Cardiac muscle cell (in vitro differentiated cells and primary cell): ENCODE measurements at places on chromosomes 2 and 18.
A peak's percentile ranks its signal among the peaks of the same experiment; 100 is the strongest.

DNA sequence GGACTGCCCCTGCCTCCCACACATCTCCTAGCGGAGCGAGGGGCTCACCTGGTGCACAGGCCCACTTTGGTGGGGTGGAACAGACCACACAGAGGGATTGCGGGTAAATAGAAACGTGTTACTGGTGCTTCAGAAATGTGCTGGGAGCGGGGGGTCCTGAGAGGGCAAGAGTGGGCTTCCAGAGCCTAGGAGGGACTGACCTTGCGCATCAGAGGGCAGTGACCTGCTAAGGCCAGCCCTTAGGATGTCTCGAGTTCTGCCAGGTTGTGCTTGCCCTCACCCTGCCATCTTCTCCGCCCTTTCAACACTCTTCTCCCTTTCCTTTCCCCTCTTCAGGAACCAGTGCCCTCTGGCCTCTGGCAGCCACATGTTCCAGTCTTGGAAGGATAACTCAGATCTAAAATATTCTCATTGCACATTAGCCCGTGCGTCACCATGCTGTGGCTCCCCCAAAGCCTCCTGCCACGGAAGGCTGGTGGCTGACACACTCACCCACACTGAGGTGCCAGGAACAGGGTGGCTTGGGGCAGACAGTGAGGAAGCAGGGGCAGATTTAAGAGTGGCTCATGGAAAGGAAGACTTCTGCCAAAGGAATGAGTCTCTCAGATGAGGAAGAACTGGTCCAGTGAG is 89.6 kb downstream of the MCFD2 start:
- DNase-seq: no peak

GRCh38 chr2:62099523-62100175 is 96.3 kb upstream of the B3GNT2 start:
- no peak for DNase-seq

DNA sequence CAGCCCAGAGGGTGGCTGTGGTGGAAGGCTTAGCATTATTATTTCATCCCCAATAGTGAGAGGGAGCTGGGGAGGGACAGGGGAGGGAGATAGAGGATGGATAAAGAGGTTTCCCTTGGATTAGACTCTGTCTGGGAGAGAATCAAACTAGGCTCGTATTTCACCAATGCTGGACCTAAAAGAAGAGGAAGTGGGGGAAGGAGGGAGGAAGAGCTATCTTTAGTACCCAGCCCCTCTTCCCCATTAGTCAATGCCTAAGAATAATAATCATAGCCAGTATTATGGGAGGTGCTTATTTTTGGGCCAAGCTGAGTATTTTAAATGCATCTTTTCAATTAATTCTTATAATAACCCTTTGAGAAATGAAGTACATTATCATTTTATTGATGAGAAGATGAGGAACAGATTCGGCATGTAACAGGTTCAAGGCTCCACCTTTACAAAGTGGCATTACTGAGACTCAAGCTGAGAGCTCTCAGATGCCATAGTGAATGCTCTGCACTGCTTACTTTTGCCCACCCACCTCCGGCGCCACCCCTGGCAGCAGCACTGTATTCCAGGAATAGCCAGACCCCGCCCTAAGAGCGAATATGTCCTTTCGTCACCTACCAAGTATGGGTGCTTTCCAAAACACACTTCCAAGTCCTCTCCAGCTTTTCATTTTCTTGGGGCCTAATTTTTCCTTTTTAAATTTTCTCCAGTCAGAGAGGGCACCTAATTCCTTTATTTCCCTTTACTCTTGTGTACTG is 21.0 kb downstream of the PAX8 start:
- DNase-seq: no peak

GRCh38 chr2:174786066-174786725 is 21.9 kb upstream of the CHRNA1 start:
- peak; percentile 33 for DNase-seq

DNA sequence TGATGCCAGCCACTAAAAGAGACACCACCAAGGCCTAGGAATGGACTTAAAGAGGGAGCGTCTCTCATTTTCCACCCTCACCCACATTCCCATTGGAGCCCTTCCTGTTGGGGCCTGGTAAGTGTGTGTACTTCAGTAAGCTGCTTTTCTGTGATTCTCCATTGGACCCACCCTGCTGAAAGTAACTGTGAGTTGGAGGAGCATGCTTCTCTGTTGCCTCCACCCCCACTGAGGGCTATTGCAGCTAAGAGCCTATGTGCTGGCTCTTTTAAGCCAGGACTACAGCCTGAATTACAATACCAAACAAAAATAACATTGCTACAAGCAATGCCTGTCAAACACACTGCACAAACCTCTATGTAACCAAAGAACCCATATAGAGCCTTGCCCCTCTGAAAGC is 81.1 kb downstream of the TRABD2A start:
- DNase-seq: no peak
